ENCODE measurements at places on chromosomes 6 and 20.

GRCh38 chr6:157732416-157733161, 90.5 kb upstream of the SNX9 start:
- no peak for DNase-seq

- peak; percentile 27 for DNase-seq
Observed at GRCh38 chr20:36666181-36666740, 20.3 kb upstream of the SLA2 start.

DNA sequence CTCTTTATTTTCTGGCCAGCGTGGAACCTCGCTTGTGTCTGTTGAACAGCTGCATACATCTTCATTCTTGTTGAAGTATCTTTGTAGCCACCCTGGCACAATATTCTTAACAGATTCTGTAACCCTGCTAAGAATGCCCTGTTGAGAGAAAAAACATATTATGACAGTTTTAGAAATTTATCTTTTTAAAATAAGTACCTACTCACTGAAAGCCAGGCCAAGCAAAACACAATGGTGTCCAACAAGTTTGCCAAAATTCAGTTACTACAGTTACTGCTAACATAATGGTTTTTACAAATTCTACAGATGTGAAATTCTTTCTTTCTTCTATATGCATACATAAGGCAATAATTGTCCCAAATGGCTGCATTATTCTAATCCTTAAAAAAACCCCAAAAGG, 18.2 kb downstream of the NUP153 start:
- DNase-seq, result no peak

GRCh38 chr6:15086348-15087158, 159.3 kb upstream of the JARID2 start:
- no peak for DNase-seq

GRCh38 chr20:19603376-19603750, 154.7 kb upstream of the RIN2 start:
- no peak for DNase-seq

DNA sequence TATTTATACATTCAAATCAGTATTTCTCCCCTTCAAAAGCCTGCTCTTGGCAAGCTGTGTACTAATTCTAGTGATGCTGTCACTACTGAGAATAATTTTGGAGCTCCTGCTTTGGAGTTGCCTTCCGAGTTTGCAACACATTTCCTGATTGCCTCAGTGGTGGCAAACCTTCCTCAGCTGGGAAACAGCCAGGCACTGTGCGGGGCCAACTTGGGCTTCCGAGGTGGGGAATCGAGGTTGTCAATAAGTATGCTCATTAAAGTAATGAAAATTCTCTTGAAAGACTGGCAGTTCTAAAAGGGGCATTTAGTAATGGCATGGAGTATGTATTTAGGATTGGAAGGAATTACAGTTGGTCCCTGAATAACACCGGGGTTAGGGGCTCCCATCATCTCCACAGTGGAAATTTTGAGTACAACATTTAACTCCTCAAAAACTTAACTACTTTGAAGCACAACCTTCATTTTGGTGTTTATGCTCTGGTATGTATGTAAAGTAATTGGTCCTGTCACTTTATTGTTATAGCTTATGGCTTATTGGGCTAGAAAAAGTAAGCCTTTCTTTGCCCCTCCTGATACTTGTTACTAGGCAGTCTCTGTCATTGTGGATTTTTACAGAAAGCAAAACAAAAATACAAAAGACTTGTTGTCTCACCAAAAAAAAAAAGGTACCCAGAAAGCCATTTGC, 2.7 kb downstream of the PAQR8 start:
- no peak for DNase-seq

DNA sequence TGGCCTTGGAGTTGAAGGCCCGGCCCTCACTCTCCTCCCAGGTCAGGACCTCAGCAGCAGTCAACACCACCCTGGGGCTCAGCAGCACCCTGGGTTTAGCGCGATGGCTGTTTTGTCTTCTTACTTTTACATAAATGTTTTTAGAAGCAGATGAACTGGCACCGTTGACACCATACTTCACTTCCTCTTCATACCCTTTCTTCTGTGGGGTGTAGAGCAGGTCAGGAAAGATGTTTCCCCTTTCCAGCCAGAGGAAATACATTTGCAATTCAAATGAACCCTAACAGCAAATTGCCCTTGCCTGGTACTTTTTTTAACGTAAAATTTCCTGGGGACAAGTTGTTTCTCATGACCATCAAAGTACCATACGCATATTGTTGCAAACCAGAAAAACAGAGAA, 54.7 kb upstream of the SNX9 start:
- no peak for DNase-seq

DNA sequence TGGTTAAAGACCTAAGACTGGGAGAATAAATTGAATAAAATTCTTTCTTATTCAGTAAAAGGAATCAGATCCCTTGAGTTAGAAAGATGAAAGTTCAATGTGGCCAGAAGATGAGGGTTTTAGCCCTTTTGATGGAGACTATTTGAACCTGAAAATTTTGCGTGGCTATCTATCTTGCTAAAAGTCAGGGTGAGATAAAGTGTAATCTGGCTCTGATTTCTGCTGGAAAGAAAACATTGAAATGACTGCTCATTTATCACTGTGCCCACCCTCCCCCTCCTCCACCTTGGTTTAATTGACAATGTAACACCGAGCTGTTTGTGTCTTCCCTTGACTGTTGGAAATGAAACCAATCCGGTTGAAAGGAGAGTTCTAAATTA, 32.9 kb upstream of the TCF21 start:
- no peak for DNase-seq

DNA sequence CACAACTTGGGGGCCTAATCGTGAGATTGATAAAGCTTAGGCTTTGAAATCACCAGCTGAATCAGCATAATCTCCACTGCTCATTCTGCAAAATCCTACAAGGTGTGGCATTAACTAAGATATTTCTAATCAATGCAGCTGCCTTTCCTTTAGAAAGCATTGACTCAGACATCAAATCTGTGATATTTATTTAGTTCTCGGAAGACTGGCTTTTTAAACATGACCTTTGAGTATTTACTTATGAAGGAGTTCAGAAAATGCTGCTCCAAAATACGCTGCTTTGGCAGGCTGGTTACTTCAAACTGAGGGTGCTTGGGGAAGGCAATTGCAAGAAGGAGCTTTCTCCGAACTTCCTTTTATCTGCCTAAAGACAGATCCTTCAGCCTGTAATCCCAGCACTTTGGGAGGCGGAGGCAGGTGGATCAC, 23.7 kb upstream of the FUCA2 start:
- DNase-seq, result no peak

- DNase-seq, result peak; percentile 32
Observed at GRCh38 chr6:151475653-151476523, 17.9 kb upstream of the CCDC170 start.

- peak; percentile 71 for DNase-seq
Observed at GRCh38 chr6:149082320-149082719, 235.2 kb upstream of the TAB2 start.

GRCh38 chr6:147503587-147503986, 4.9 kb upstream of the SAMD5 start:
- DNase-seq, result no peak

GRCh38 chr6:14950970-14951276, 294.9 kb upstream of the JARID2 start:
- DNase-seq, result no peak

DNA sequence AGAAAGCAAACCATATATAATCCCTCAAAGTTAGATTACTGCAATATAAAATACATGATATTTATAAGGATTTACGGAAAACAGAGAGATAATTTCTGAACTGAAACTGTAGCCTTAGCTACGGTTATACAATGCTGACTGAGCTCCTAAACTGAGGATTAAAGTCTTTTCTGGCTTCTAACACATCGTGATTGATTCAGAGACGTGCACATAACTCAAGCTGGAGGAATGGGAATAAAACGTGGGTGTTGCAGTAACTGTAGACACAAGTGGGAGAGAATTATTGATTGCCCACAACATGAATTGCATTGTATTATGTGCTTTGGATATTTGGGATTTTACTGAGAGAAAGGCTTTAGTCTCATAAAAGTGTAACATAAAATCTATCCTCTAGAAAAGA, 418.0 kb upstream of the OPRM1 start:
- DNase-seq, result no peak

DNA sequence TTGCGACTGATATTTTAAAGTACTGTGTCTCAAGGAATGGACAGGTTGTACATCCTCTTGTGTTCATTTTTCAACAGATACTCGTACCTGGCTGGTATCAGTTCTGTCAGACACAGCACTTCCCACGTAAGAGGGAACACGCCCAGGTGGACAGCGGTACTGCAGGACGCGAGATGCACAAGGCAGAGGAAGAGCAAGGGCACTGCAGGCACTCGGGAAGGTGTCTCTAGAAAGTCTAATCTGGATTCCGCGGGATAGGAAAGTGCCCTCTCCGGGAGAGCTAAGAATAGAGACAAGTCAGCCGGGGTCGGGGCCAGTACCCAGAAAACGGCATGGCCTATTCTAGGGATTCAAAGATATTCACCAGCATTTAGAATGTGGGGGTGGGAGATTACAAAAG, 94.2 kb upstream of the MBOAT1 start:
- DNase-seq, result no peak

Data from fibroblast of the conjunctiva (primary cell).